ENCODE measurements at places on chromosomes 7 and 10. TPM values are rescaled to one million over a fixed set of nuclear protein-coding genes. Genes with fewer than 3 reads are reported as not detected.

Gene PDE1C
- total RNA-seq: 3.3 TPM

Gene DDC
- 3.8 TPM for total RNA-seq

Gene NAMPT
- total RNA-seq: 48.4 TPM

Gene SPDYE6
- total RNA-seq: not detected

Gene DPCD
- total RNA-seq: 10.1 TPM

Gene ZYX
- 163 TPM for total RNA-seq

Gene DGKI
- total RNA-seq: 19.4 TPM

Gene AGBL3
- total RNA-seq: 2.3 TPM

Gene SUN3
- total RNA-seq: not detected
